CD14-positive monocyte (primary cell): ENCODE measurements at places on chromosomes 5 and 9.

DNA sequence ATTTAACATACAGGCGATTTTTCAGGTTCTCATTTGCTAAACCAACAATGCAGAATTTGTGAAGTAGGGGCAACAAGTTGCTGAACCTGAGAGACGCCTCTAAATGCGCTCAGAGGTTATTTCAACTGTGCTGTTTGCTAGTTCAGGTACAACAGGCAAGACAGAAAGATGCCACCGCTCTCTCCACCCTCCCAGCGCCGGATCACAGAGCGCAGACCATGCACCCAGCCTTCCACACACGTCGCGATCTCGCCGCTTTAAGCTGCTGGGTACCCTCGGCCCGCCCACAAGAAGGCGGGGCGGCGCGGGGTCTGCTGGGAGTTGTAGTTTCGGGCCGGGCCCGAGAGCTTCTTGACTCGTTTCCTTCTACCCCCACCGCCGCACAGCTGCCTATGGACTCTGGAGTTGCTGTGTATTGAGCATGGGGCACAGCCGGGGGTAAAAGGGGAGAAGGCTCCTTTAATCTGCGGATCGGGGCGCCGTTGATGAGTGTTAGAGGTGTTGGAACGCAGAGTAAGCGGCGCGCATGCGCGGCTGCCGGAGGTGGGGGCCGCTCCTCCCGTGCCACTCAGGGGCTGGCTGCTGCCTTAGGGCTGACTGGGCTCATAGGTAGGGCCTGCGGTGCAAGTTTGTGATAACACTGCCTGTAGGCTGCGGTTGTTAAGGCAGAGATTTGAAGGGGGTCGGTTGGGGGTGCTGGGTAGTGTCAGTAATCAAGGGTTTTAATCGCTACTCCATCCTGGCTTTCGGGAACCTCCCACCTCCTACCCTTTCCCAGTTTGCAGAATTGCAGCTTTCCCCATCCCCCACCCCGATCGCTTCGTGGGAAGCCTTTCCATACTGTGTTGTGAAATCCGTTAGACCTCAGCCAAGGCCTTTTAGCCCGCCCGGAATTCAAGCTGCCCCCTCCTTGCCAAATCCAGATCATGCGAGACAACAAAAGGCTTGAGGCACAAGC, 40.3 kb upstream of the ABCA1 start:
- DNase-seq, result peak; percentile 74

DNA sequence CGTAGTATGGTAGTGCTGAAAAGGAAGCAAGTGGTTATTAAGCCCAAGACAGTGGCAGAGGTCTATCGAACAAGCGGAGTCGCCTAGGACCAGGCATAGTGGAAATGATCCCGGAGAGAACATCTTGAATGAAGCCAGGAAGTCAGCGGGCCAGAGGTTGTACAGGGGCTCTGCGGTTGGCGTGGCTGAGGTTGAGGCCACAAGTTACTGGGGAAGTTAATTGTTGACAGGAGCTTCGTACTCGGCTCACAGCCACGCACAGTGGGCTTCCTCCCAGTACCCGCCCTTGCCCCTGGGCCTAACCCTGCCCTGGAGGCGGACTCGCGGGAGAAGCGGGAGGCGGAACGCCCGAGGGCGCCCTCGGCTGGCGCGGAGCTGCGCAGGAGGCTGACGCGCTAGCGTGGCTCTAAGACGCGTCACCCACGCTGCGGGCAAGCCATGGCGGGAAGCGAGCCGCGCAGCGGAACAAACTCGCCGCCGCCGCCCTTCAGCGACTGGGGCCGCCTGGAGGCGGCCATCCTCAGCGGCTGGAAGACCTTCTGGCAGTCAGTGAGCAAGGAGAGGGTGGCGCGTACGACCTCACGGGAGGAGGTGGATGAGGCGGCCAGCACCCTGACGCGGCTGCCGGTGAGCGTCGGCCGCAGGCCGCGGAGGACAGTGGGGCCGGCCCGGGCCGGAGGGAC, at the start of gene FBXO4:
FBXO4 (plus strand) TSS at position 410 of the 683 bp plus-strand sequence; CDS start at position 439, 29 bp downstream.
- DNase-seq, result peak; percentile 87

DNA sequence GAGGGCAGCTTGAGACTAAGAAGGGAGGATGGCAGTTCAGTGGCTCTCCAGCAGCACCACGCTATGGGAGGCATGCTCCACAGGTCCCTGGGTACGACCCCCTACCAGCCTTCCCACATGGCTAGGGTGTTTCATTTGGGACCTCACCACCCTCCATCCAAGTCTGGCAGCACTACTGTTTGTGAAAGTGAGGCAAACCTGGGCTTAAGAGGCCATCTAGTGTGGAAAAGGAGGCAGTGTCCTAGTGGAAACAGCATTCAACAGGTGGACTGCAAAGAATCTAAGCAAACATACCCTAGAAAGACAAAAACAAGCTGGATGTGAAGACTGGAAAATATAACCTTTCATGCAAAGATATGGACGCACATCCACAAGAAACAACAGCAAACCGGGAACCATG, 4.8 kb upstream of the C5orf47 start:
- DNase-seq, result no peak

DNA sequence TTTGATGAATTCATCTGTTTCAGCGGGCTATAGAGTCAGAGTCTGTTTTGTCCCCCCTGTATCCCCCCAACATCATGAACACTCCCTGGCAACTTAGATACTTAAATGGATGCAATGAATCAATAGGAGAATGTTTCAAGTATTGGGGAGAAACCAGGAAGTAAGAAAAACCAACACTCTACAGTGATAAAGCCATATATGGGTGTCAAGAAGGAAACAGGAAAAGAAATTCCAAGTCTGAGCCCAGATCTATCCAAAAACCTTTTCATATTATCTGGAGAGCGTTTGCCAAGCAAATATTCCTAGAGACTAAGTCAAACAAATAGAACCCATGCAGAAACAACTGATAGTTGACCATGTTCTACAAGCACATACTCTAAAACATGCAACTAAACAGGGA, 2.3 kb upstream of the GNAQ start:
- no peak for DNase-seq

- no peak for DNase-seq
These were observed 3.7 kb upstream of the CD274 start for GRCh38 chr9:5446451-5447236.

GRCh38 chr9:77435277-77435676, 212.8 kb downstream of the GNA14 start:
- no peak for DNase-seq

GRCh38 chr5:157963761-157964160, 104.8 kb upstream of the CLINT1 start:
- DNase-seq, result no peak

DNA sequence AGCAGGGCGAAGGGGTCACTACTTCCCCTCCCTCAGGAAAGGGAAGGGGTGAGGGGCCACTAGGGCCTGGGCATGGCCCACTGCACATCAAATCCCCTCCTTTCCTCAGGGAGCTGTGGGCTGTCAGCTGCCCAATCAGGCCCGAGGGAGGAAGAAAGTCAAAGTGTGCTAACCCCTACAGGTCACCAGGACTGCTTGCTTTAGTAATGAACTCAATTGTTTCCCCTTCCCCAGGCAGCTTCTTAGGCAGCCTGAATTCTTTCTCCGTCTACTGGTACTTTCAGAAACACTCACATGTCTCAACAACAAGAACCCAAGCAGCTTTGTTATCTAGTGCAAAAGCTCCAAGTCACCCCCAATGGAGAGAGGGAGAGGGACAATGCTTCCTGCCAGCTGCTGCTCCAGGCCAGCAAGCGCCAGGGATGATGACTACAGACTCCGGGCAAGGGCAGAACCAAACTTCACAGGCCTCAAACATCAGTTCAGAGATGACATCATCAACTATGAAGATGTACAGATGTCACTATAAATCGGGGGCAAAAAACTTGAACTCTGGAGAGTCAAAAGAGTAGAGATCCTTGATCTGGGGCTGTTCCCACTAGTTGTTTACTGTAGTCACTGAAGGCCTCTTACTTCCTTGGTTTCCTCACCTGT, 100.7 kb downstream of the SLIT3 start:
- no peak for DNase-seq

- DNase-seq, result no peak
These were observed 1252.5 kb downstream of the EFNA5 start for GRCh38 chr5:106418196-106418595.

- no peak for DNase-seq
These were observed 189.8 kb downstream of the TLE1 start for GRCh38 chr9:81499594-81499993.

GRCh38 chr5:39608024-39608423, 183.2 kb upstream of the DAB2 start:
- no peak for DNase-seq

DNA sequence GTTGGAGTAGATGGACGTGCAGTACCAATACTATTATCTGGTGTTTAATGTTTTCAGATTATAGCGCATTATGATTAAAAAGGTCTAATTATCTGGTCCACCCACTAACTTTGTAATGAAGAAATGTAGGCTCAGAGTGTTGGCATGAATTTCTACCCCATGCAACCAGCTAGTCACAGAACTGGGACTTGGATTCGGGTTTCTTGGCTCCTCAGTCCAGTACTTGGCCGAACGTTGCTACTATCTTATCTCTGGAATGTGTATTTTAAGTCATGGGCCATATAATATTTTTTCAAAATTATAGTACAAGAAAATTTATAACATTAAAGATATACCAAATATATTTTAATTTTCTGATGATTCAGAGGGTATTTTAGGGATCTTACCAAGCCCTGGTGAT, 657.5 kb upstream of the DMAC1 start:
- DNase-seq, result no peak

GRCh38 chr5:119289438-119290044, 66.3 kb upstream of the TNFAIP8 start:
- no peak for DNase-seq

GRCh38 chr5:151271336-151271735, 18.4 kb downstream of the GM2A start:
- peak; percentile 41 for DNase-seq

- DNase-seq, result no peak
These were observed 24.0 kb downstream of the GALNT10 start for GRCh38 chr5:154214371-154215106.

DNA sequence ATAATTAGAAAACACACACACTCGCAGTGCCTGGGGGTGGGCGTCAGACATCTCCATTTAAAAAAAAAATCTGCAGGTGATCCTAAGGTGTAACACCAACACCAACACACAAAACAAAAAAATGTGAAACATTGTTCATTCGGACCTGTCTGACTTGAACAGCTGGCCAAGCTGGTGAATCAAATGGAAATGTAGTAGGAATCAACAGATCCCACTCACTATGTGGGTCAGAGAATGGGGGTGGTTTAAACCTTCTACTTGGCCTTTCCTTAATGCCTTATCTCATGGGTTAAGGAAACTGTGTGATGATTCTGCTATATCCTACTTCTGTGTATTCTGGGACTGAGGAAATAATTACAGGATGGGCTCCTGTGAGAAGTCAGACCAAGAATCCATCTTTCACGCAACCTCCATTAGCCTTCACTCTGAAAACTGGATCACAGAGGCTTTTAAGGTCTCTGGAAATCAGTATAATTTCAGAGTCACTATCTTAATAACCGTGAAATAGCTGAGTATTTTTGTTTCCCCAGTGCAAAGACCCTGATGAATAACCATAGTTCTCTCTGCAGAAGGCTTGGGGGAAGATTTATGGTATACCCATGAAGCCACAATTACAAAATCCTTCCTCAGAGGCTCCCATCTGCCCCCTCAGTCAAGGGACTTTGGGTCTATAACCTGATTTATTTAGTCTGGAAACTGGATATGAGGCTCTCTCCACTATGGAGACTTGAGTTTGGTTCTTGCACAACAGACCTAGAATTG, 17.2 kb upstream of the MCCC2 start:
- DNase-seq, result no peak

DNA sequence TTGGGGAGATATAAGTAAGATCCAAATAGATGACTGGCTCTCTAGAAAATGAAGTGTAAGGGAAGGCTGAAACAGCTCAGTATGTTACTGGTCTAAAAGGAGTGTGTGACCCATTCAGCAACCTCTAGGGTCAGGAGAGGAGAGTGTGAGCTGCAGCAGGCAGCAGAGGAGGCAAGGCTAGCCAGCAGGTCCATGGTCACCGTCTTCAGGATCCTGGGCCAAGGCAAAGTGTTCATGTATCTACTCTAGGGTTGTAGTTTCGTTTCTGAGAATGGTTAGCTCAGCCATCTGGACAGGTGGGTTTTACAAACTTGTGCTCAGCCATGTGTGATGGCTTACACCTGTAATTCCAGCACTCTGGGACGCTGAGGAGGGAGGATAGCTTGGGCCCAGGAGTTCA, 13.7 kb downstream of the MYO10 start:
- no peak for DNase-seq

- peak; percentile 25 for DNase-seq
These were observed 22.7 kb downstream of the CHD1 start for GRCh38 chr5:98905857-98906688.

DNA sequence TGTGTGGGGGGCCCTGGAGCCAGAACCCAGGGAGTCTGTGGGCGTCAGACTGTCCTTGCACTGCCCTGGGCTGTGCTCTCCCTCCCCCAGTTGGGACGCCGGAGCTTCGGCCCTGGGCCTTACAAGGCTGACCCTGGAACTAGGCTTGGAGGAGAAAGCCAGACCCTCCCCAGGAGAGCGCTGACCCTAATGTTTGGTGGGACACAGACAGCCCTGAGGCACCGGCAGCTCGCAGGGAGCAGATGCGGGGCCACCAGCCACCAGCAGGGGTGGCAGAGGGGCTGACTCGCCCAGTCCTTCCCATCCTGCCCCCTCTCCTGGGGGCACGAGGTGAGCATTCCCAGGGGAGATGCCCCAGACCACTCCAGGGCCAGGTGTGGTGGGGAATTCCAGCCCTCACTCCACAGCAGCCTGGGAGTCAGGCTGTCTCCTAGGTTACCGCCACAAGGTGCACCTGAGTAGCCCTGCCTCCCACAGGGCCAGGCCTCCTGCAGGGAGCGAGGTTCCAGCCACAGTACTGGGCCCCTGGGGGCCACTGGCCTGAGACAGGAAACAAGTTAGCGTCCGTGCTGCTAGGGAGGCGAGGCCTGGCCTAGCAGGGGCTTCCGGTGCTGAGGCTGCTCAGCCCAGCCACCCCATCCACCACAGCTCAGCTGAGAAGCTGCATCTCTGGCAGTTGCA, 134.6 kb downstream of the OLFM1 start:
- DNase-seq, result no peak

DNA sequence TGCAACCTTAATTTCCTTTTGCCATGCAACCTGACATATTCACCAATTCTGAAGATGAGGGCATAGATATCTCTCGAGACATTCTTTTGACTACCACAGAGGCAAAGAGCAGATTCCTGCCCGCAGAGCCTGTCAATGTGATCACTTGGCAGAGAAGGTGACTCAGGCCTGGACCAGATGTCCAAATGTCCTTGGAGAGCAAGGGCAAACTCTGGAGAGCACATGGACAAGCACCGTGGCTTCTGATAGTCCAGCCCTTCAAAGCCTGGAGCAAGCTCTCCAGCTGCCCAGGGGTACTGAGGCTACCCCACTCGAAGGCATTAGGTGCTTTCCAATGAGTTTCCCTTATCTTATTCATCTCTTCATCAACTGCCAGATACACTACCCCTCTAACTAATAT, 50.4 kb upstream of the ALDH1B1 start:
- no peak for DNase-seq

GRCh38 chr5:165161204-165161603, 1655.8 kb downstream of the MAT2B start:
- DNase-seq, result no peak

DNA sequence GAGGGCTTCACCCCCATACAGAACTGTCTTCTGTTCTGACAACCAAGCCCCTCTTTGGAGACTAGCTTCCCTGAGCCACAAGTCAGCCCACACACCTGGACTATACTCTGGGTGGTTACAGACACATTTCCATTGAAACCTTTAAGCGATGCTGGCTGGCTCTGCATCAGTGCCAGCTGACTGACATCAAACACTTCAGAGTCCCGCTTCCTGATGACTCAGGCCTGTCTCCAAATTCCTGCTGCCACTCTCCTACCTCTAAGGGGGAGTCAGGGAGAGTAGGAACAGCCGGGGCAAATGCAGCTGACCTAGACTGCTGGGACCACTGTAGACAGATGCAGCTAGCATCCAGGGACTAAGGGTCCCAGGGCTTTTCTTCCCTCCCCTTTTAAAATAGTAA, 59.4 kb downstream of the SIL1 start:
- DNase-seq, result no peak
